ENCODE measurements at places on chromosomes 12 and 14.

GRCh38 chr14:96906434-96906833, 109.3 kb downstream of the VRK1 start:
- DNase-seq: no peak

GRCh38 chr12:110998165-110998564, 77.8 kb upstream of the MYL2 start:
- DNase-seq: no peak

- no peak for DNase-seq
Measured at GRCh38 chr12:40164034-40164433, 58.2 kb upstream of the SLC2A13 start.

DNA sequence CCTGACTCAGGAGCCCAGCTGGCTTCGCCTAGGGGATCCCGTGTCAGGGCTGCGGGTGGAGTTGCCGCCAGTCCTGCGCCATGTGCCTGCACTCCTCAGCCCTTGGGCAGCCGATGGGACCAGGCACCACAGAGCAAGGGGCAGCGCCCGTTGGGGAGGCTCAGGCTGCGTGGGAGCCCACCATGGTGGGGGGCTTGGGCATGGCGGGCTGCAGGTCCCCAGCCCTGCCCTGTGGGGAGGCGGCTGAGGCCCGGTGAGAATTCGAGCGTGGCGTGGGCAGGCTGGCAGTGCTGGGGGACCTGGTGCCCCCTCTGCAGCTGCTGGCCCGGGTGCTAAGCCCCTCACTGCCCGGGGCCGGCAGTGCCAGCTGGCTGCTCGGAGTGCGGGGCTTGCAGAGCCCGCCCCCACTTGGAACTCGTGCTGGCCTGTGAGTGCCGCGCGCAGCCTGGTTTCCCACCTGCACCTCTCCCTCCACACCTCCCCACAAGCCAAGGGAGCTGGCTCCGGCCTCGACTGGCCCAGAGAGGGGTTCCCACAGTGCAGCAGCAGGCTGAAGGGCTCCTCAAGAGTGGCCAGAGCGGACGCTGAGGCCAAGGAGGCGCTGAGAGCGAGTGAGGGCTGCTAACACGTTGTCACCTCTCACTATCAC, 135.1 kb upstream of the SEL1L start:
- DNase-seq: no peak

GRCh38 chr14:48792376-48793024, 793.7 kb downstream of the RPS29 start:
- no peak for DNase-seq

GRCh38 chr12:110763583-110763982, 20.9 kb upstream of the PPP1CC start:
- no peak for DNase-seq

DNA sequence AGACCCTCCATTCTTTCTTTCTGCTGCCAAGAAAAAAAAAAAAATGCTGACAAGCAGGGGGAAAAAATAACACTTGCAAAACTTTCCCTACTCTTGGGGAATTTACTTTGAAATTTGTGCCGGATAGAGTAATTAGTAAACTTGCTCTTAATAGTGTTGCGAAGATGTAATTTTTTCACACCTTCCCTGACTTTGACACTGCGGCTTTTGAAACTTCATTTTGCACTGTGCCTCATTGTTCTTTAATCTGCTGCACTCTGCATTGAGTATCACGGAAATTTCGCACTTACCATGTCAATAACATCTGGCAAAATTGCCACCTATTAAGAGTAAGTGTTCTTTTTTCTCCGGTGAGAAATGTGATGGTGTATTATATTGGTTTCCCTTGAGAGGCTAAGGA, 596.1 kb downstream of the VRK1 start:
- no peak for DNase-seq

DNA sequence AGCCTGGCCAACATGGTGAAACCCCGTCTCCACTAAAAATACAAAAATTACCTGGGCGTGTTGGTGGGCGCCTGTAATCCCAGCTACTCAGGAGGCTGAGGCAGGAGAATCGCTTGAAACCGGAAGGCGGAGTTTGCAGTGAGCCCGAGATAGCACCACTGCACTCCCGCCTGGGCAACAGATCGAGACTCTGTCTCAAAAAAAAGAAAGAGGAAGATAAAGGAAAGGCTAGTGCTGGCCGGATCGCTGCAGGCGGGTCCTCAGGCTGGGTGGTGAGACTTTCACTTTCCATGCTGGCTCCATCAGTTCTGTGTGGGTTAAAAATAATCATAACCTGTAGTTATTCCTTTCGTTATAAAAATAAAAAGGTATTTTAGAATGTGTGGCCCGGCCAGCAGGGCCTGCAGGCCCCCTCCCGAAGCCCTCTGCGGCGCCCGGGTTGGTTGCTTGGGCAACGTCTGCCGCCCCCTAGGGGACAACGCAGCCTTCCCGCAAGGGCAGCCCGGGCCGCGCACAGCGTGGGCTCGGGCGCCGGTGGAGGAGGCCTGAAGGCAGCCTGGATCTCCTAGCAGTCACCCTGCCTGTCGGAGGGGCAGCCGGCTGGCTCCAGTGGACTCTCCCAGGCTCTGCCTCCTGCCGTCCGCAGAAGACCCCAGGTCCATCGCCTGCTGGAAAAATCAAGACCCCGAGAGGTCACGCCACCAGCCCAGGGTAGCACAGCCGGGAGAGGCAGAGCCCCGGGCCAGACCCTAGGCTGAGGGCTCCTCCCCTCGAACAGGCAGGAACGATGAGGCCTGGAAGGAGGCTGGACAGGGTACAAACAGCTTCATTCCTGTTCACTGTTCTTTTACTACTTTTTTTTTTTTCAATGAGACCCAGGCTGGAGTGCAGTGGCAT, 5.0 kb upstream of the SLC25A47 start:
- DNase-seq: peak; percentile 80

- no peak for DNase-seq
Measured at GRCh38 chr14:50225974-50226297, 5.4 kb downstream of the SOS2 start.

DNA sequence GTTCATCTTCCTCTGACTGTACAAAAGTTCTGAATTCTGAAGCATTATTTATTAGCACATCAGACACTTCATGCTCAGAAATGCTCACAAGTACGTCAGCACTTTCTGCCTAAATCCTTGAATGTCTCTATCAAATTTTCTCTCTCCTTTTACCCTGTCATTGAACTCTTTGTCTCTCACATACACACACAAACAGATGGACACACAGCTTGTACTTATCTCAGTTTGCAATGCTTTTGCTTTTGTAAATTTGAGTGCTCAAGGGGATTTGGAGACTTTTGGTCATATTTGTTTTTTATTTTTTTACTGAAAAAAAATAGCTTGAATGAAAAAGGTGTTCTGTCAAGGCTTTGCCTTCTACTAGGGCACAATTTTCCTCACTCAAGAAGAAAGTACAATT, 64.2 kb upstream of the PDZRN4 start:
- DNase-seq: no peak

Measured in ecto neural progenitor cell (in vitro differentiated cells).